ENCODE measurements at places on chromosomes 16 and 17.

GRCh38 chr17:2688351-2689342 lies 22.9 kb downstream of the CLUH start:
- DNase-seq, result no peak

- DNase-seq, result peak; percentile 36
Measured at GRCh38 chr16:10729104-10730048, 14.3 kb upstream of the NUBP1 start.

DNA sequence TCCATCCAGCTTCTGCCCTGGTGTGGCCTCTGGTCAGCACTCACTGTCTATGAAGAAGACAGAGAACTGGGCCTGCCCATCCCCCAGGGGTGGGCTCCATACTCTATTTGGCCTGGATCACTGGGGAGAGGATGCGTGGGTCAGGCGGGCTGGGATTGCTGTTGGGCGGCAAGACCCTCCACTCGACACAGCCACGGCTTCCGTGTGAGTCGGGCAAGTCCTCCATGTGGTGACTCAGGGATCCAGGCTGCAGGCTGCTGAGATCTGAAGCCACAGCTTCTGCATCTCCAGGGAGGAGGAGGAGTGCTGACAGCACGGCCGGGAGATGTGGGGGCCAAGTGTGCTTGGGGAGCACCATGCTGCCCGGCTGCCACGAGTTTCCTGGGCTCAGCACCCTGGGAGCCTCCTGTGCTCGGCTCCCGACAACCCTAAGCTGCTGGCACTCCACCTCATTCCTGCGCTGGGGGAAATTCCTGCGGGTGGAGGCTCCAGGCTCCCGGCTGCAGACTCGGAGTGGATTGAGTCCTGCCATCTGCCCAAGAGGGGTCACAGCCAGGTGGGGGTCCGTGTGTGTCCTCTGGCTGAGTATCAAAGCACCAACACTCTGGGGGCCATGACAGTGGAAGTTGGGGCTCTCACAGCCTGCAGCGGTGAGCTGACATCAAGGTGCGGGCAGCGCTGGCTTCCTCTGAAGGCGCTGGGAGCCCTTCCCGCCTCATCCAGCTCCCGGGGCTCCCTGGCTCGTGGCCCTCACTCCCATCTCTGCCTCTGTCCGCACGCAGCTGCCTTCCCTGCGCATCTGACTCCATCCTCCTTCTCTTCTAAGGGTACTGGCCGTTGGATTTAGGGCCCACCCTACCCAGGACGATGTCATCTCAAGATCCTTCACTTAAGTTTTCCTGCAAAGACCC lies 24.4 kb upstream of the CBFA2T3 start:
- peak; percentile 5 for DNase-seq

DNA sequence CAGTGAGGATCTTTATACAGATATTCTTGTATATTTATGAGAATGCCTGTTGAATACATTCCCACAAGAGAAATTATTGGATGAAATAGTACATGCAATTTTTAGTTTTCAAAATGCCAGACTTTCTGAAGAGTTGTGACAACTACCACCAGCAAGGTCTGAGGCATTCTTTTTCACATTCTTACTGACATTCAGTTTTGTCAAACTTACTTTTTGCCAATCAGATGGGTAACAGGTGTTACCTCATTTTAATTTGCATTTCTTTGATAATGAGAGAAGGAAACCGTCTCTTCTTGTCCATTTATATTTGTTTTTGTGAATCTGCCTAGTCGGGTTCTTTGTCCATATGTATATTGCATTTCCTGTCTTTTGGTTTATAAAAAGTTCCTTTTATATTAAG lies 24.3 kb downstream of the NOL11 start:
- no peak for DNase-seq

- no peak for DNase-seq
Measured at GRCh38 chr16:72313903-72314302, 141.9 kb upstream of the PMFBP1 start.

DNA sequence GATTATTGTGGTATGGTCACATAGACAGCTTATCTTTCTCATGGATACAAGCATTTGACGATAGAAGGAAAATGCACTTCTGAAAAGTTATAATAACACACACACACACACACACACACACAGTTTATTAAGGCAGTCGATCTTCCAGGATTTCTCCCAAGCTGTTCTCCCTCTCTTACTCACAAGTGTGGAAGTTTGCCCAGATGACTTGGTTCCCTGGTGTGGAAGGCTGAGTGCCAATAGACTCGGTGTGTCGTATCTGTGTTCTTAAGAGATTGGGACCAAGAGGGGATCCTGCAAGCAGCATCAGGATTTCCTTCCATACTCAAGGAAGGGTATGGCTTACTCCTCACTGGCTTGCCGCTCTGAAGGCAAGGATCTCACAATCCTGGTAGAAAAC lies 279.6 kb downstream of the HS3ST3B1 start:
- DNase-seq, result no peak

- peak; percentile 5 for DNase-seq
Measured at GRCh38 chr16:47392081-47392480, 68.8 kb downstream of the ITFG1 start.

GRCh38 chr17:4899341-4900230 lies at the start of gene C17orf107:
C17orf107 (plus strand) TSS chr17:4899536; CDS start chr17:4899763, 227 bp downstream.
- peak; percentile 79 for DNase-seq

Measured in cardiac fibroblast (primary cell).